ENCODE measurements at places on chromosomes 2 and 18. TPM values are rescaled to one million over a fixed set of nuclear protein-coding genes. Genes with fewer than 3 reads are reported as not detected.

The SP5 gene
- not detected for total RNA-seq

The ZNF804A gene
- 0.05 TPM for total RNA-seq

The ACVR1 gene
- 46.5 TPM for total RNA-seq

The ATP6V1B1 gene
- total RNA-seq: not detected

The ERBB4 gene
- not detected for total RNA-seq

The GKN2 gene
- not detected for total RNA-seq

The RGPD8 gene
- 15.8 TPM for total RNA-seq

The CNDP2 gene
- total RNA-seq: 164 TPM

The KRTCAP3 gene
- 3.5 TPM for total RNA-seq

The MYCN gene
- not detected for total RNA-seq

The GFPT1 gene
- 52.3 TPM for total RNA-seq

The LDLRAD4 gene
- total RNA-seq: 34.5 TPM

The OTOS gene
- not detected for total RNA-seq

The GREB1 gene
- 0.10 TPM for total RNA-seq

The KCNG2 gene
- not detected for total RNA-seq

The LONRF2 gene
- total RNA-seq: 0.32 TPM

The TTN gene
- total RNA-seq: 1.7 TPM

The HRH4 gene
- 1.9 TPM for total RNA-seq

The CDKL4 gene
- total RNA-seq: not detected

The LRP1B gene
- not detected for total RNA-seq

The IL1F10 gene
- total RNA-seq: not detected

The RAB27B gene
- total RNA-seq: 0.10 TPM

The GALNT5 gene
- total RNA-seq: not detected

The CTAGE1 gene
- total RNA-seq: not detected

The UGT1A3 gene
- total RNA-seq: not detected

The KIF1A gene
- total RNA-seq: 0.66 TPM

The MC4R gene
- not detected for total RNA-seq

The SCYGR3 gene
- not detected for total RNA-seq

The ARHGAP15 gene
- total RNA-seq: 64.3 TPM

The FAM237A gene
- total RNA-seq: not detected

The KCNF1 gene
- not detected for total RNA-seq

The LIMS2 gene
- total RNA-seq: 5.1 TPM

The PPP1R1C gene
- total RNA-seq: not detected

The RAB17 gene
- total RNA-seq: not detected

The PIEZO2 gene
- total RNA-seq: not detected

The SP110 gene
- 142 TPM for total RNA-seq

The PCARE gene
- total RNA-seq: not detected

The GALNT14 gene
- 0.27 TPM for total RNA-seq

The MYO5B gene
- total RNA-seq: 0.12 TPM

The RNF152 gene
- 0.56 TPM for total RNA-seq

The REEP1 gene
- 0.26 TPM for total RNA-seq

The C18orf32 gene
- total RNA-seq: 28.7 TPM

The NCKAP1 gene
- total RNA-seq: 14.4 TPM

The ESPNL gene
- 0.05 TPM for total RNA-seq

The VWA3B gene
- total RNA-seq: not detected

The SIX3 gene
- total RNA-seq: not detected

The BOLL gene
- total RNA-seq: 0.51 TPM

The GPR39 gene
- not detected for total RNA-seq

The ABI2 gene
- total RNA-seq: 32.3 TPM

The MITD1 gene
- total RNA-seq: 45.3 TPM
